Cardiac fibroblast (primary cell): ENCODE measurements at places on chromosomes 2 and 18.

DNA sequence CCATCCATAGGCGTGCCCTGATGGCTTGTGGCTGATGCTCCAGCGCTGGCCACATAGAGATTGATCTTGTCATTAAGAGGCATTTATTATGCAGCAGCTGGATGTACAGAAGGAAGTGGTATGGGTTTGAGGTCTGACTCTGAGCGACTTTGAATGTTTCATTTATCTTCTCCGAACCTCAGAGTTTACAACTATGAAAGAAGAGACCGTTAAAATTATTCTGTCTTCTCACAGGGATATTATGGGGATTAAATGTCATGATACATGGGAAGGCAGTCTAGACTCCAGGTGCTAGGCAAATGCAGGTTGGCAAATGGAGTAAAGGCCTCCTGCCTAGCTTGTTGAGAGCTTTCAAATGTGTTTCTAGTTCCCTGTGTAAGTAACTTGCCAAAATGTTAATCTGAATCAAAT lies 30.3 kb downstream of the MOGAT1 start:
- DNase-seq: no peak

DNA sequence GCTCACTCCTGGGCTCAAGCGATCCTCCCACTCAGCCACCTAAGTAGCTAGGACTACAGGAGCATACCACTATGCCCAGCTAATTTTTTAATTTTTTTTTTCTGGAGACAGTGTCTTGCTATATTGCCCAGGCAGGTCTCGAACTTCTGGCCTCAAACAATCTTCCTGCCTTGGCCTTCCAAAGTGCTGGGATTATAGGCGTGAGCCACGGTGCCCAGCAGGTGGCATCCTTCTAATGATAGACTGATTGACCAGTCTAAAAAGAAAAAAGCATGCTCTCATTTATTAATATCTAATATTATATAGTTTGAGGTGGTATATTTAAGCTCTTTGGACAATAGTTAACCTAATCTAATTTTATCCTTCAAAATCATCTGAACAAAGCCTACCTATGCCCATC lies 198.6 kb downstream of the CAMKMT start:
- DNase-seq: no peak

- no peak for DNase-seq
These were observed 131.7 kb downstream of the LYPD6B start for GRCh38 chr2:149170156-149170555.

DNA sequence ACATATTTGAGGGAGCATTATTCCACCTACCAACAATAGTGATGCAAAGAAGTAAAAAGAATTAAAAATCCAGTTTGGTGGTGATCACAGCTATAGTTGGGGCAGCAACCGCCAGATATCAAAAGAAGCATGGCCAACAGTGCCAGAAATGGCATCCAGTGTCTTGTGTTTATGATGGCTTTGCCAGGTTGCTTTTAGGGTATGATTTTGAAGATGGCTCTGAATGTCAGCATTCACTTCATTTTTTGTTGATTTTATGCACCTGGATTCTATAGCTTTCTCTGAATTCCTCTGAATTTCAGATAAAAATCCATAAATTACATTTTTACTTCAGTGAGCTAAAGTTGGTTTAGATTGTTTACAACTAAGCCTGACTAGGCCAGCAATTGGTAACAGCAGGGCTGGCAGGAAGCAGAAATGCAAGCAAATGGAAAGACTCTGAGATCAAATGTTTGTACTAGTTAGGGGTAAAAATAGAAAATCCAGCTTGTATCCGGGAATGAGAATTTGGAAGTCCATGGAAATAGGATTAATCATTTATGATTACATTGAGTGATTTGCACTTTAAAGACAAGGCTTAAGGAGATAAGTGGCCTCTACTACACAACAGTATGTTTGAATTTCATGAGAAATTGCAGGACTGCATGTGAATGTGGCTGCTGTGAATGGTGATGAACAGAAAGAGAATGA lies 40.4 kb downstream of the COL3A1 start:
- peak; percentile 55 for DNase-seq

DNA sequence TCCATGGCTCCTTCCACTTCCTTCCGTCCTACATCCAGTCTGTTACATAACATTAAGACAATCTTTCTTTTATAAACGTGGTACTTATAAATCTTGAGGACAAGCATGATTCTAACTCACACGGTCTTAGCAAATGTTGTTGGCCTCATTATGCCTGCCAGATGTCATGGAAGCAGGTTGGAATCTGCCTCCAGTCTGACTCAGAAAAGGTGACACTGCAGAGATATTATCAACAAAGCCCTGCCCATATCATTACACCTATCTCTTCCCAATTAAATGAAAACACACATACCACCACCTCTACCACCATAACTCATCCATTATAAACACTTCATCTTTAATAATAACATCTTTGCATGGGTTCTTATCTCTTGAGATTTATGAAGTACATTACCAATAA lies 334.7 kb upstream of the CHAC2 start:
- DNase-seq: no peak

GRCh38 chr18:26135548-26135947 lies 1.9 kb downstream of the PSMA8 start:
- DNase-seq: no peak

DNA sequence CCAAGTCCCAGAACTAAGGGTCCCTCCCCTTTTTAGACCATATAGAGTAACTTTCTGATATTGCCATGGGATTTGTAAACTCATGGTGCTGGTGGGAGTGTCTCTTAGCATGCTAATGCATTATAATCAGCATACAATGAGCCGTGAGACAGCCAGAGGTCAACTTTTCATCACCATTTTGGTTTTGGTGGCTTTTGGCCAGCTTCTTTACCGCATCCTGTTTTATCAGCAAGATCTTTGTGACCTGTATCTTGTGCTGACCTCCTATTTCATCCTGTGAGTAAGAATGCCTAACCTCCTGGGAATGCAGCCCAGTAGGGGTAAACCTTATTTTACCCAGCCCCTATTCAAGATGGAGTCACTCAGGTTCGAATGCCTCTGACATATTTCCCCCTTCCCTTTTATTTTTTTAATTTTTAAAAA lies 148.2 kb downstream of the PHLPP1 start:
- DNase-seq: no peak

GRCh38 chr18:35467624-35468016 lies 30.1 kb downstream of the INO80C start:
- no peak for DNase-seq

DNA sequence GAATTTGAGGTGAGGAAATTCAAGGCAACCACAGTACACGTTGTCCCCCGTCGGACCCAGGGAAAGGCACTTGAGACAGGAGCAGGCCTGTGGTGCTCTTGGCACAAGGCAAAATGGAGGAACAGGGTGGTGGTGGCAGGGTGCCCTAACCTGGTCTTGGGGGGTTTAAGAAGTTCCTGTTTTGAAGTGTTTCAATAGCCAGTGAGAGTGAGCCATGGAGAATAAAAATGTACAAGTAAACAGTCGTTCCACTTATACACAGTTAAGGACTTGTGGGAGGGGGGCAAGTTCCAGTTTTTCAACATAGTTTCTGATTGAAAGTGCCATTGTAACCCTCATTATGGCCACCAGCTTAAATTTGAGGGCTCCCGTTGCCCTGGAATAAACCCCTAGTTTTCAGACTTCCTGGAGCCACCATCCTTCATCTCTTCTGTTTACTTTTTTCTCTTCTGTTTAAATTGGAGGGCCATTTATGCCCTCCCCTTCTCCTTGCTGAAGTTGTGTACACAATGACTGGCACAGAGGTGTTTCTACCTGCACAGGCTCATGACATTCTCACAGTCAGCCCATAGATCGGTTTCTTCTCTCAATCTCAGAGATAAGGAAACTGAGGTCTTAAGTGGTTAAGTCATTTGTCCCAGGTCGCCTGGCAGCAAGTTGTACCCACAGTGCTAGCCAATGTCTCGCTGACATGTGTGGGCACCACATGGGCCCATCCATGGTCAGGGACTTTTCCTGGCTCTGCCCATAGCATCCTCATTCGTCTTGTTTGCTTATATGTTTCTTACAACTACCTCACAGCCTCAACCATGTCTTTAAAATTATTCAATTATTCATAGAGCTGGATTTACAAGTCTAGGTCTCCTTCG lies 66.0 kb upstream of the ST3GAL5 start:
- no peak for DNase-seq

- no peak for DNase-seq
These were observed 51.6 kb downstream of the MRPL33 start for GRCh38 chr2:27823135-27823534.

DNA sequence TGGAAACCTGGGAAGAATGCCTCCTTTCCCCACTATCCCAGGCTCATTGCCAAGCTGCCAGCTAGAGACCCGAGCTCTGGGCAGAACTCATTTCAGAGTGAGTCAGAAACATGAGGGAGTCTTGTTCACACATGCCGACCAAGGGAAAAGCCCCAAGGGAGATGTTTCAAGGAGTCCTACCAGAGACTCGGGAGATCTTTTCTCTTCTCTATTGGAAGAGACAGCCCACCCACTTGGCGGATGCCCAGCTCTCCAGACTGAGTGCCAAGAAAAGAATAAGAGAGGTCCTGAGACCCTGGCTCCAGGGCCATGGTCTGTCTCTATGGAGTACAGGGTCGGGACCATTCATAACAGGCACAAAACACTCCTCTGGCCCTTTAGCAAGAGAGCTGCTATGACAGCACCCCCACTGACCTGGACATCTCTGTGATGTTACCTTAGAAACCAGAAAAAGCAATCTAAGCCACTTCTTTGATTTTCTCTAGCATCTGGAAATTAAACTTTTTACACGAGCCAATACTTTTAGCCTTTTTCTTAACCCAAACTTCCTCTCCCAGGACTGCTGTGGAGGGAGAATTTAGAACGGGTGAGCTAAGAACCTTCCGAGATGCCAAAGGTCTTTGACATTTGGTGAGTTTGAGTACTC lies 18.5 kb upstream of the IGFBP5 start:
- DNase-seq: peak; percentile 88

DNA sequence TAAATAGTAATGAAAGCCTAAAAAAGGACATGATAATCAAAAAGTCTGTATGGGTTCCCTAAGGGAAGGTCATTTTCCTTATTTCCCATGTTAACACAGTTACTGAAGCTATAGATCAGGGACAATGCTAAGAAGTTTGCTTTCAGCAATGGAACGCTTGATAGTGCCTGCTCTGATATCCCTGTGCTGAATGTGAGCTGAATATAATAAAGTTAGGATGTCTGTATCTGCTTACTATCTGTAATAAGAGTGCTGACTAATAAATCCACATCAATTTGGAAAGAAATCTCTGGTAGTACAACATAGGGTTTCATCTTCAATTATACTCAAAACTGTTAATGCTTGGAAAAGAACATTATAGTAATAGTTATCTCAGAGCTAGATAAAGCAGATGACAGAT lies 25.8 kb downstream of the TTC21B start:
- DNase-seq: no peak

DNA sequence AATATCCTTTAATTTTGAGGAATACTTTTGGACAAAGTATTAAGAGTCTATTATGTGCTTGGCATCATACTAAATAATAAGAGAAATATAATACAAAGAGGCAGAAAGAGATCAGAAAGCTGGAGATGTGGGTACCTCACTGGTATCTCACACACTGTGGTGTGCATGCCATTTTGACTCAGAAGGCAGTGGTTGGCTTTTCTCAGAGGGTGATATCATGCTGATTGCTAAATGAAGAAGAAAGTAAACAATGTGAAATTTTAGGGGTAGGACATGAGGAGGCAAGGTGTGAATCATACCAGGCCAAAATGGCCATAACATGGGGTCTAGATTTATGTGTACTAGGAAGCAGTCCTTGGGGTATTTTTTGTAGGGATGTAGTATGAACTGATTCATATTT lies 16.6 kb upstream of the SPOPL start:
- peak; percentile 40 for DNase-seq

DNA sequence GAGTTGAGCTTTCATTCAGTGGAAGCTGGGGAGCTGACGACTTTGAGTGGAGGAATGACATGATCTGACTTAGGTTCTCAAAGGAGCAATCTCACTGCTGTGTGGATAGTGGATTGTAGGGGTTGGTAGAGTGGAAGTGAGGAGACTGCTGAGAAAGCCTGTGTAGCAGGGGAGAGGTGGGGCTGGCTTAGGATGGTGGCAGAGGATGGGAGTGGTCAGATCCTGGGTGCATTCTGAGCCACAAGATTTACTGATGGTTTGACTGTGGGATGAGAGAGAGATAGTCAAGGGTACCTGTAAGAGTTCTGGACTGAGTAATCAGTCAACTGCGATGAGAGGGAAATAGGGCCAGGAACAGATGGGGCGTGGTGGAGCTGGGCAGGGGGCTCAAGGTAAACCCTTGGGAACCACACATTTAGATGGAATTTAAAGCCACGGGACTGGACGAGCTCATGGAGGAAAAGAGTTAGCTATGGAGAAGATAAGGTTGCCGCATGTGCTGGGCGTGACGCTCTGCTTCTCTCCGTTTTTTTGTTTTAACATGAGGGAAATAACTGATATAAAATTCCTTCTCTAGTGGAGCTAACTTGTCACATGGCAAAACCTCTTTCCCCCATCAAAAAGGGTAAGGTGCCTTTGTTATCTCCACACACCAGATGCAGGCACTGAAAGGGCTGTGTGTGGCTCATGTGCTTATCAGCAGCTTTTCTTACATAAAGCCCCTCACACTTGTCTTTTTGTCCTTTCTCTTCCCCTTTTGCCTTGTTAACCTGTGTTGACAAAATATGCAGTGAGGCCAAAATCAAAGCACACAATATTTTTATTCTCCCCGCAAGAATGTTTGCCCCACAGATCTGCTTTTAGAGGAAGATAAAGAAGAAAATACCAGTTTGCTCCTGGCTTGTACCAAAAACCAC lies 379.8 kb downstream of the TSN start:
- DNase-seq: no peak

GRCh38 chr2:172806996-172807395 lies 71.4 kb downstream of the RAPGEF4 start:
- no peak for DNase-seq

GRCh38 chr2:133197156-133197555 lies 371.1 kb downstream of the NCKAP5 start:
- DNase-seq: no peak

DNA sequence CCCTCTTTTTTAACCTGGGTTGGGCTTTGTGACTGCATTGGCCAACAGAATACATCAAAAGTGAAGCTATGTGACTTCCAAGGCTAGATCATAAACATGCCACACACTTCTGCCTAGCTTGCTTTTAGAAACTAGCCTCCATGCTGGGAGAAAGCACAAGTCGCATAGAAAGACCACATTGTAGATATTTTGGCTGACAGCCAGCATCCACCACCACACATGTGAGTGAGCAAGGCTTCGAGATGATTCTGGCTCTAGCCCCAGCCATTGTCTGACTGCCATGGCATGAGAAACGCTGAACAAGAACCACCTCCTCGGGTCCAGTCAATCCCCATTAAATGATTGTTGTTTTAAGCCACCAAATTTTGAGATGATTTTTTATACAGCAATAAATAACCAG lies 66.8 kb upstream of the STPG4 start:
- peak; percentile 85 for DNase-seq

DNA sequence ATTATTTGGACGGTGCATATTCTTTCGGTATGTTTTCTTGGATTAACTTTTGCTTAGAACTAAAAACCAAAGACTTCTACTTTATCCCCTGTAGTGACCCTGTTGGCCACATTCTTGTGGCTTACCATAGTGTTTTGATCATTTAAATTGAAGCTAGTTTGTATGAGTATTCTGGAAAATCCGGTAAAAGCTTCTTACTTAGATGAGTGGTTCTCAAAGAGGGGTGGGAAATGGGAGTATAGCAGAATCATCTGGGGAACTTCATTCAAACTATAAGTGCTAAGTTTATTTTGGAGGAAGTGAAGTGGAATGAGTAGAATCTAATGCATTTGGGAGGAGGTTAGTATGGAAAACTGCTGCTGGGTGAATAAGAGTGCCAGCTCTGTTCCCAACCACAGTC lies 3.8 kb downstream of the PPP1CB start:
- DNase-seq: no peak

- no peak for DNase-seq
These were observed 124.5 kb downstream of the CMPK2 start for GRCh38 chr2:6741229-6741628.
